ENCODE measurements at places on chromosomes 1 and 21.

DNA sequence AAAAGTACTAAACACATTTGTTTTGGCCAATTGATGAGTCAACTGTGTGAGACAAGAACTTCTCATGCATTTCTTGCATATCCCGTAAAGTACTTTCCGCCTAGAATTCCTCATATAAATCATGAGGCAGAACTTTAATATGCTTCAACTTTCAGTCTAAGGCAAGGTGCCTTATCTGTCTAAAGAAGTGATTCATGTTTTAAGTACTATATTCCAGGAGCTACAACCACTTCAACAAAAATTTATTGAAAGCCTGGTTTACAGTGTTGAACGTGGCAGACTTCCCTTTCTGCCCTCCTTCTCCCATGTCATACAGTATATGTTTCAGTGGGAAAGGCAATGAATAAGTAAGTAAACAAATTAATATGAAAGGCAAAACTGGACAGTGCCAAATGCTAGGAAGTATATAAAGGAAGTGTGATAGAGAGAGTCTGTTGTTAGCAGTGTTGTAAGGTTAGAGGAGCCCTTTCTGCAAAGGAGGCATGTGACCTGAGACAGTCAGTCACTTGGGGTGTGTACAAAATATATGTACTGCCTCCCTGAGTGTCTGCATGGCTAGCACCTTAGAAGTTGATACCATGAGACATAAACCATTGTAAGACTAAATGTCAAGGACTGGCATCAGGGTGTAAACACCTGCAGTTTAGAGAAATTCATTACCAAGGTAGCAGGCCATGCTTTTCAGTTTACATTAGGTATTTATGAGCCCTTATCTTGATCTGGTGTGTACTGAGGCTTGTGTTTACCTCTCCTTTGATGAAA lies 362.2 kb downstream of the SRGAP2C start:
- no peak for DNase-seq

DNA sequence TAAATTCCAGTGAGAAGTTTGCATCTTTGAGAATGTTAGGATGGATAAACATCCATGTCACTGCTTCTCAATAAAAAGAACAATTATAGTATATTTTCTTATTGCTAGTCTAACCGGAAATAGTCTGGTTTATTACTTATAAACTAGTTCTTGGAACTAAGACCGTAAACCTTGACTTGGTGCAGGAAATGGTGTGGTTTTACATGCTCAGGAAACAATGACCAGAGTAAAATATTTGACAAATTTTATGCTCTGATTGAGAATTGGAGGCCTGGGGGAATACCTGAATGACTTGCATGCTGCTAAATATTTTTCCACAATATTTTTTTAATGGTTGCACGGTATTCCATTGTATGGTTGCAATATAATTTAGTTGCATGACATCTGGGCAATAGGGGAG lies 76.3 kb downstream of the XCL2 start:
- DNase-seq: no peak

GRCh38 chr1:232508130-232508701 lies 121.7 kb downstream of the SIPA1L2 start:
- DNase-seq: no peak

DNA sequence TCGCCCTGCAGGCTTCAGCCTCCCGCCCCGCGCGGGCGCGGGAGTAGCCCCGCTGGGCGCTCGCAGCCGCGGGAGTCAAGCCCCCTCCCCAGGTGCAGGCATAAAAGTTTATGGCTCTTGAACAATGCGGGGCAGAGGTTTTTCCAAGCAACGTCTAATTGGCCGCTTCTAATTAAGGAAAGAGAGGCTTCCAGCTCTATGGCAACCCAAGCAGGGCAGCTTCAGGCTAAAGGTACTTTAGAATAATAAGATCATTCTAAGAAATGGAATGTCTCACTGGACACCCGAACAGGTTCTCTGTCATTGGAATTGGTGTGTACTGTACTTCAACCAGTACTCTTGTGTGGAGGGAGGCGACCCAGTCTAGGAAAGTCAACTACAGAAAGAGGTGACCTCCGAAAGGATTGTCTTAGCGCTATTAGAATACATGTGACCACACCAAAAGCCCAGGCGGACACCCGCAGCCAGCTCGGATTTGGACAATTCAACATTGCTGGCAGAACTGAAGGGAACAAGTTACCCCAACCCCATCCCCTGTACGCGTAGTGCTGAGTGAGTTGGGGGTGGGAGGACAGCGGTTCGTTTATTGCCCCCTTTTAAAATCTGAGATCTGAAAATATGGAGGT lies 12.5 kb downstream of the NR5A2 start:
- no peak for DNase-seq

All from HTR-8/SVneo (cell line).